ENCODE measurements at places on chromosomes 11 and 22. TPM values are rescaled to one million over a fixed set of nuclear protein-coding genes. Genes with fewer than 3 reads are reported as not detected.

Gene KIRREL3
- polyA plus RNA-seq: 0.49 TPM

Gene TTC36
- 3.8 TPM for polyA plus RNA-seq

Gene LRP4
- polyA plus RNA-seq: 20.7 TPM

Gene ANKK1
- 0.26 TPM for polyA plus RNA-seq

- DNase-seq: no peak
These were observed 12.0 kb downstream of the MUC5B start for GRCh38 chr11:1234771-1235305.

- DNase-seq: no peak
These were observed 86.4 kb downstream of the DENND5A start for GRCh38 chr11:9178716-9179115.

- DNase-seq: no peak
These were observed 4.2 kb upstream of the CTSC start for GRCh38 chr11:88341522-88342251.

DNA sequence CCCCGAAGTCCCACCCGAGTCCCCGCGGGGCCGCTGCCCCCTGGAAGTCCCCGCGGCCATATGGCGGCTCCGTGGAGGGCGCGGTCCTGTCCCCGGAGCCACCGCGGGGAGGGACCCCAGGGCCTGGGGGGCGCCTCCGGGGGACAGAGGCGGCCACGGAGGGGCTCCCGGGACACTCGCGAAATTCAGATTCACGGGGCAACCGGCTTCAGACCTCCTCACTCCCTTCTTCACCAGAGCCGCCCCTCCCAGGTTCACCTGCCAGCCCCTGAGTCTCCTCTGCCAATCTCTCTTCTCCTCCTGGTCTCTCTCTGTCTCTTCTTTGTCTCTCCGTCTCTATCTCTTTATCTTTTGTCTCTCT lies 28.2 kb upstream of the TOLLIP start:
- DNase-seq: no peak

GRCh38 chr22:31923136-31923535 lies 21.2 kb upstream of the YWHAH start:
- DNase-seq: no peak

DNA sequence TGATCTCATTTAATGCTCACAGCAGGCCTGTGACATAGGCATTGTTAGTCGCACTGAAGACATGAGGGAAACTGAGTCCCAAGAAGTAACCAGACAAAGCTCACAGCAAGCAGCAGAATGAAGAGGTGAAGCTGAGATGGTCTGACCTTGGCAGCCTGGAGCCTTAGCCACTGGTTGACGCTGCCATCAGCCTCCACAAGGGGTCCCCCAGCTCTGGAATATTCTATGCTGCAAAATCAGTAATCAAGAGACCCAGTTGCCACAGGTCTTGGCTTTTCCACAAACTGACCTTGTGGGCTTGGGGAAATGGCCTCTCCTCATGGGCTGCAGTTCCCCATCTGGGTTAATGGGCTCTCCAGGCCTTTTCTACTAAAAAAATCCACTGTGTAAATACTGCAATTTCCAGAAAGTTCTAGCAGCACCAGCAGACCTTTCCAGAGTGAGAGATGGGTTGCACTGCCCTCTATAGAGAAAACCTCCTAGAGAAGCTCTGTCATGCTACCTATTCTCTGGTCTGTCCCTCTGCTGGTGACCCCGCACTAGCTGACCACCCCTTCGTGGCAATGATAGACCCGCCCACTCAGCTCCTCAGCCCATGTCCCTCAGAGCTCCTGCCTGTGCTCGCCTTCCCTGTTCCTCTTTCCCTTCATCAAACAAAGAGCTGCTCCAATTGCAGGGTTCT lies 22.6 kb upstream of the ISX start:
- DNase-seq: no peak
